Mucosa of gallbladder (tissue), 1 donor: ENCODE measurements at places on chromosomes 7 and 10. TPM values are rescaled to one million over a fixed set of nuclear protein-coding genes. Genes with fewer than 3 reads are reported as not detected.
A peak's percentile ranks its signal among the peaks of the same experiment; 100 is the strongest.

DNA sequence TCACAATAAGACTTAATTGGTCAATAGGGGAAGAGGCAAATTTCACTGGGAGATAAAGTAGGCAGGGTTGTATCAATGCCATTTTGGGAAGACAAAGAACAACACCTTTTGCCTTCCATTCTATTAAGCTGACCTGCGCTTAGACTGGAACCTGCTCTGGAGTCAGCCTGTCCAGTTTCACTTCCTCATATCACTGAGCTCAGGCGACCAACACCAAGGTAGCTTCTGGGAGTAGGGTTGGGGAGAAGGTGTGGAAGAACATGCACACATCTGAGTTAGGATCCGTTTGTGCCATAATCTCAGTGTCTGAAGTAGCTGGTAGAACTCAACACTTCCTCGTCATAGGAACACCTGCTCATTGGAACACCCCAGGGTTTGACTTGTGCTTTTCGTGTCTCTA lies 527.4 kb upstream of the IGFBP3 start:
- DNase-seq: no peak

DNA sequence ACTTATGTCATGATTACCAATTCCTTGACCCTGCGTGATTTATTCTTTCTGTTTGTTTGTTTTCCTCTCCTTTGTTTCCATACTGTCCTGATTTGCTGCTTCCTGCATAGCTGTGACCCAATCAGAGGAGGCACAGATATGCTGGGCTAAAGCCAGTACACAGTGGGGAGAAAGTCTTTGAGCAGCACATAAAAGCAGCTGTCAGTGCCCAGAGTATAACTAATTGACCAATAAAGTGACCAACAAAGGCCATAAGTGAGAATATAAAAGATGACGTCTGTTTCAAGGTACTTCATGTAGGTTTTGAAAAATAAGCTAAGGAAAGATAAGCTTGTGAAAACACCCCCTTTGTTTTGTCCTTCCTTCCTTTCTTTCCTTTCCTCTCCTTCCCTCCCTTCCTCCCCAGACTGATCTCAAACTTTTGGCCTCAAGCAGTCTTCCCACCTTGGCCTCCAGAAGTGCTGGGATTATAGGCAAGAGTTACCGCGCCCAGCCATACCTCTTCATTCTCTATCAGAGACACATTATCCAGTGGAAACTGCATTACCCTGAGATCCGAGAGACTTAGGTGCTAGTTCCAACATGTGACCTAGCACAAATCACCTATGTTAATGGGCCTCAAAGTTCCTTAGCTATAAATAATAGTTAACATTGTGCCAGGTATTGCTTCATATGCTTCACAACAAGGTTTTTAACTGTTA lies 17.0 kb downstream of the BCAP29 start:
- no peak for DNase-seq

DNA sequence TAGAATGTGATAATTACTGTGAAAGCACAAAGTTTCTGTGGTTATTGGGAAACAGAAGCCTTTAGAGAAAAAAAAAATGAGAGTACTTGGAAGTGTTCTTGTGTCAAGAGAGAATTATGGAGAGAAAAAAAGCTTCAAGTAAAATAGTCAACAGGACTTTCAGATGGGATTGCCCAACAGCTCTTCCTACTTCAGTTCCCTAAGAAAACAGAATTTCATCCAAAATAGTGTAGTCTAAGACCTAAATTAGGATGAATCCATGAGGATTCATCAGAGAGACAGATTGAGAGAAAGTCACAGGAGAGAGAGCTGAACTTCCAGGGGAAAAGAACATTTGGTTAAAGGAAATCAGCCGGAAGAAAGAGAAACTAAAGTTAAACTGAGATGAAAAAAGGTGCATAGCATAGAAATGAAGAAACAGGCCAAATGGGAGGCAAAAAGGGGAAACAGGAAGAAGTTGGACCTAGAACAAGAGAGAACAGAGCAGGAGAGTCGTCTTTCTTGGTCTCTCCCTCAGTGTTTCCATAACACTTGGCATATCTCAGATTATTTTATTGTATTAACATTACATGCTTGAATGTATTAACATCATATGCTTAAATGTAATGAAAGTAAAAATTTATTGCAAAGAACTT lies 2.5 kb downstream of the SCIN start:
- no peak for DNase-seq

DNA sequence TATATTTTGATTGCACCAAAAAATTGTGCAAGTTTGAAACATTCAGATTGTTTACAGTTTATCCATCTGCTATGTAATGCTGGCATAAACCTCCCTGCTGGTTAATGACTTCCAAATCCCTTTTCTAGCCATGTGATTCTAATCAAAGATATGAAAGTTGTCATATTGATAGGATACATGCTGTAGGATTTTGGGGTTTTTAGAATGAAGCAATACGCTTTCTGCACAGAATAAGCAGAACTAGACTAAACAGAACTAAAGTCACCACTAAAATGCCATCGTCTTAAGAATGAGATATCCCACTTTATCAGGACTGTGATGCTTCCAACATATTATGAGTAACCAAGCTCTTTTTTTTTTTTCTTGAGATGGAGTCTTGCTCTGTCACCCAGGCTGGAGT lies 856 bp downstream of the SSMEM1 start:
- DNase-seq: no peak

GRCh38 chr10:22774102-22774501 lies 59.7 kb upstream of the PIP4K2A start:
- DNase-seq: no peak

- DNase-seq: peak; percentile 52
Observed at GRCh38 chr7:151251689-151252560, 3.4 kb upstream of the SMARCD3 start.

GRCh38 chr10:89301721-89302445 lies at the start of gene IFIT2:
Gene IFIT2 (plus strand): TSS chr10:89302046. CDS start chr10:89302124, 78 bp downstream.
- DNase-seq: no peak

GRCh38 chr7:38524786-38525185 lies 106.4 kb downstream of the AMPH start:
- no peak for DNase-seq

- DNase-seq: no peak
Observed at GRCh38 chr7:133108023-133108422, 26.1 kb upstream of the CHCHD3 start.

DNA sequence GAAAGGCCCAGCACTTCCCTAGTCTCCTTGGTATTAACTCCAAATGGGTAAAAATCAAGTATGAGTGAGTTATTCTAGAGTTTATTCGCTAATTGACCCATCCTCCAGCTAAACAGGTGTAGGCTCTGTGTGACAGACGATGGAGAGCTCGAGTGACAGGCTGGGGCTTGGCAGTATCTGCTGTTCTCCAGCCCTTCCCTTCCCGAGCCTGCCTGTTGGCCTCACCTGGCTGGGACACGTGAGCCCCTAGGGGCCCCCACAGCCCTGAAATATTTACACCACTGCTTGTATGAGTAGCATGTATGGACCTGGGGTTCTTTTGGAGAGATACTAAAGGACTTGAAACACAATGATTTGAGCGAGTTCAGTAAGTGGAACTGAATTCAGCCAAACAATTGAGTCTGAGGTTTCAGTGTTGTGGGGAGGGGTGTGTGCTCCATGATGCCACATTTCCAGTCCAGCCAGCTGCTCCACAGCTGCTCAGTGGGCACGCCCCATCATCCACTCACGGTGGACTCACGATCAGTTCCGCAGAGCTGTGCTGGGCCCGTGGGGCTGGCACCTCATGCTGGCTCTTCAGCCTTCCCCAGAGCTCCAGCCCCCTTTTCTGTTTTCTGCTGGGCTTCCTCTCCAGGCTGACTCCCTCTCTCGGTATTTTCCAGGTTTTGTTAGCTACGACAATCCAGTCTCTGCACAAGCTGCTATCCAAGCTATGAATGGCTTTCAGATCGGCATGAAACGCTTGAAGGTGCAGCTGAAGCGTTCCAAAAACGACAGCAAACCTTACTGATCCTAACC lies 283.0 kb downstream of the USP6NL start:
- DNase-seq: no peak

DNA sequence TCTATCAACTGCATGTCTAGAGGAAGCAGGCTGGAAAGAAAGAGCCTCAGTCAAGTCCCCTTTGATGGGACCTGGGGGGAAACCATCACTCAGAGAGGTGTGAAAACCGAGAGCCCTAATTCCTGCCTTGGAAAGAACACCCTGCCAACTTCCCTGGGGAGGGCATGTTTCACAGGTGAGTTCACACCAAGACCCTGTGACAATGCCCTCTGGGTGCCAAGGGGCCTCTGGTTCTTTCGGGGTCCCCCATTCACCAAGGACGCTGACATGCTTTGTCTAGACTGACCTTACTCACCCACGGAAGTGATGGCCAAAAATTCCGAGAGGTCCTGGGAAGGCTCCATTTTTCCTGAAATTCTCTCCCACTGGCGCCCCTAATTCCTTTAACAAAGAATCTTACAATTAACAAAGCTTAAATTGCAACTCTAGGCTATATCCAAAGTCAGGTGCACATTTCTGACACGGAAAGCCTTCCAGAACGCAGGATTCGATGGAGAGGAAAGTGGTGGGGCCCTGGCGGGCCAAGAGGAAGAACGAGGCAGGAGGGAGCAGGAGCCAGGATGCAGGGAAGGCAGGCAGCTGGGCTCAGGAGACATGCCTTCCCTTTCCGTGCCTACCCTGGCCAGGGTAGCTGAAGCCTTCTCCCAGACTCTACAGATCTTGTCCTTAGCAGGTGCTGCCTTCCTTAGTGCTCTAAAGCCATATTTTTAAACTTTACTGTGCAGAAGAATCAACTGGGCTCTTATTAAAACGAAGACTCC lies 23.7 kb downstream of the VSTM4 start:
- DNase-seq: no peak

DNA sequence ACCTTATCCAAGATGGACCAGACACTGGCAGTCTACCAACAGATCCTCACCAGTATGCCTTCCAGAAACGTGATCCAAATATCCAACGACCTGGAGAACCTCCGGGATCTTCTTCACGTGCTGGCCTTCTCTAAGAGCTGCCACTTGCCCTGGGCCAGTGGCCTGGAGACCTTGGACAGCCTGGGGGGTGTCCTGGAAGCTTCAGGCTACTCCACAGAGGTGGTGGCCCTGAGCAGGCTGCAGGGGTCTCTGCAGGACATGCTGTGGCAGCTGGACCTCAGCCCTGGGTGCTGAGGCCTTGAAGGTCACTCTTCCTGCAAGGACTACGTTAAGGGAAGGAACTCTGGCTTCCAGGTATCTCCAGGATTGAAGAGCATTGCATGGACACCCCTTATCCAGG lies 13.4 kb downstream of the LEP start:
- DNase-seq: no peak

DNA sequence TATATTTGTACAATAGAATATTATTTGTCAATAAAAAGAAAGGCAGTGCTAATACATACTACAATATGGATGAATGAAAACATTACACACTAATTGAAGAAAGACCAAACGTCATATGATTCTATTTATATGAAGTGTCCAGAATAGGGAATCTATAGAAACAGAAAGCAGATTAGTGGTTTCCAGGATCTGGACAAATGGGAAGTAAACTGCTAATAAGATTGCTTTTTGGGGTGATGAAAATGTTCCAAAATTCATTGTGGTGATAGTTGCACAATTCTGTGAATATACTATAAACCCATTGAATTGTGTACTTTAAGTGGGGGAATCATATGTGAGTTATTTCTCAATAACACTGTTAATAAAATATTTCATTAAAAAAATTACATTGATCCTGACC lies 78.2 kb upstream of the IFRD1 start:
- no peak for DNase-seq

- DNase-seq: no peak
Observed at GRCh38 chr7:76165973-76166403, 35.7 kb upstream of the SRRM3 start.

- peak; percentile 57 for DNase-seq
Observed at GRCh38 chr10:6204341-6205191, 1.8 kb downstream of the PFKFB3 start.

DNA sequence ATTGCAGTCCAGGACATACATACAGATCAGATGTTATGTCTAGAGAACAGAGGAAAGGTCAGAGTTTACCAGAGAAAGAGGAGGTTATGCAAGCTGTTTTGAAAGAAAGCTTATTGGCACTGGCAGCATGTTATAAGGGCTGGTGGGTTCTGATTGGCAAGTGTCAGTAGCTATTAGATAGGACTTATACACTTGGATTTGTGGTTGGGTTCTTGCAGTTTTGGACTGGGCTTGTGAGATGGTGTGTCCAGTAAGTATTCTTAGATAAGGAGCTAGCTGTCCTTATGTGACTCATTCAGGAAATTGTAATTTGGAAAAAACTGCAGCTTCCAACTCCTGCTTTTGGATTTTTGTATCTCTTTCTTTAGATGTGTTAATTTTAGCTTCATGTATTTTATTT lies 130.7 kb upstream of the NAMPT start:
- no peak for DNase-seq

DNA sequence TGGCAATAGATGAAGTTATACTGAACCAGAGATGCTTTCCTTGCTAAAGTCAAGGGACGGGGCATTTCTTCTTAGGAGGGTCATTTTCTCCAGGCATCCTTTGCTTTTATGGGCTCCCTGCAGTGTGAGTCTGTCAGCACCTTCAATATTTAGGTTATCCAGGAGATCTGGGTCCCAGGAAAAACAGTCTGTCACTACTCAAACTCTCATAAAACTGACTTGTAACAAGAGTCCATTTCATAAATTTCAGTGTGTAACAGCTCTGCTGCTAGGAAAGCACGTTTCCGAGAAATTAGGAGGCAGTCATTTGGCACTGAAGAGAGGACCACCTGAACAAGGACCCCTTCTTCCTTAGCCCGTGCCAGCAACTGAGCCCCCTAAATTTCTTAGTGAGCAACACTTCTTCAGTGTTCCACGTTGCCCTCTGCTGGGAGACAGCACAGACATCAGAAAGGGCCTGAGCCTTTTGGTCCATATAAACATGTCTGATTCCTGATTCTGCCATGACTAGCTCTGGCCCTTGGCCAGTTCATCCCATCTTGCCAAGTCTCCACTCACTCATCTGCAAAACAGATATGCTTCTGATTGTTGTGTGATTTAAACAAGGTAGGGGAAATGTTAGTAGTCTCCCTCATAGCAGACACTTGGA lies 7.2 kb downstream of the GCC1 start:
- DNase-seq: no peak

GRCh38 chr7:2477447-2478398 lies 1.5 kb upstream of the GRIFIN start:
- peak; percentile 54 for DNase-seq

GRCh38 chr7:50185951-50186682 lies 93.1 kb upstream of the ZPBP start:
- no peak for DNase-seq

DNA sequence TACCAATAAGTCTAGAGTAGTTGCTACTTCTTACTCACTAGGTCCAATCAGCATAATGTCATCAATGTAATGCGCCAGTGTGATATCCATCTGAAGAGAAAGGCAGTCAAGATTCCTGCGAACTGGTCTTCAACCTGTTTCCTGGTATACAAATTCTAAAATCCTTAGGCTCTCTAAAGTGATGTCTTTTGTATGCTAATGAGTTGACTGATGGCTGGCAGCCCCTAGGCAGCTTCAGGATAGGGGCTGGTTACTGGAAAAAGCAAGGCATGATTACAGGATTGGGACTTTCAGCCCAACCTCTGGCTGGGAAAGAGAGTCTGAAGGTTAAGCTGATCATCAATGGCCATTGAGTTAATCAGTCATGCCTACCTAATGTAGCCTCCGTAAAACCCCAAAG lies 250.2 kb upstream of the PTER start:
- DNase-seq: no peak

- DNase-seq: no peak
Observed at GRCh38 chr10:75238182-75239095, 2.7 kb upstream of the COMTD1 start.

- DNase-seq: no peak
Observed at GRCh38 chr7:127973832-127974231, 57.4 kb downstream of the LRRC4 start.

The NKX6-2 gene
- not detected for total RNA-seq

The WNT2 gene
- total RNA-seq: not detected

The CCL26 gene
- 0.89 TPM for total RNA-seq

The CPEB3 gene
- total RNA-seq: 9.7 TPM

The SEMA3E gene
- 19.8 TPM for total RNA-seq

The SGPL1 gene
- total RNA-seq: 64.0 TPM

The ZNF800 gene
- total RNA-seq: 33.9 TPM

The CCT6A gene
- total RNA-seq: 87.6 TPM
